ENCODE measurements at places on chromosomes 11 and 22.

DNA sequence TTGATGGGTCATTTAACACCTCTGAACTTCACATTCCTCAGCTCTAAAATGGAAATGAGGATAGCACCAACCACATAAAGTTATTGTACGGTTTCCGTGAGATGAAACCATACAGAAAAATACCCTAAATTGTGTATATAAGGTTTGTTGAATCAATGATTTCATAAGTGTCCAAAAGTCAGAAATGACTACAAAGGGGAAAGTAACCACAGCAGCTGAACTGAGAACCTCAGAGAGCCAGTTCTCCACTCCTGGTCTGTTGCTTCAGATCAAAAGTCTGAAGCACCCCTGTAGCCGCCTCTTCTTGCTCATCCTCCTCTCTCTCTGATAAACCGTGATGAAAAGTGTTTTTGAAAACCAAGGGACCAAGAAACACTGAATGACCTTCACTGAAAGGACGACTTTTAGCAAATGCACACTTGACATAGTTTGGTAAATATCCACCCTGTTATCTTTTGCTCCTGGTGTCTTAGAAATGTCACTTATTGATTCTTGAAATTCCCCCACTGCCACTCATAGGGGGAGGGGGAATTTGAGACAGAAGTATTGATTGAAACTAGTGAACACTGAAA is 194.5 kb downstream of the NAV2 start:
- no peak for DNase-seq

- DNase-seq, result no peak
These were observed 61.2 kb downstream of the CLPB start for GRCh38 chr11:72373163-72373562.

DNA sequence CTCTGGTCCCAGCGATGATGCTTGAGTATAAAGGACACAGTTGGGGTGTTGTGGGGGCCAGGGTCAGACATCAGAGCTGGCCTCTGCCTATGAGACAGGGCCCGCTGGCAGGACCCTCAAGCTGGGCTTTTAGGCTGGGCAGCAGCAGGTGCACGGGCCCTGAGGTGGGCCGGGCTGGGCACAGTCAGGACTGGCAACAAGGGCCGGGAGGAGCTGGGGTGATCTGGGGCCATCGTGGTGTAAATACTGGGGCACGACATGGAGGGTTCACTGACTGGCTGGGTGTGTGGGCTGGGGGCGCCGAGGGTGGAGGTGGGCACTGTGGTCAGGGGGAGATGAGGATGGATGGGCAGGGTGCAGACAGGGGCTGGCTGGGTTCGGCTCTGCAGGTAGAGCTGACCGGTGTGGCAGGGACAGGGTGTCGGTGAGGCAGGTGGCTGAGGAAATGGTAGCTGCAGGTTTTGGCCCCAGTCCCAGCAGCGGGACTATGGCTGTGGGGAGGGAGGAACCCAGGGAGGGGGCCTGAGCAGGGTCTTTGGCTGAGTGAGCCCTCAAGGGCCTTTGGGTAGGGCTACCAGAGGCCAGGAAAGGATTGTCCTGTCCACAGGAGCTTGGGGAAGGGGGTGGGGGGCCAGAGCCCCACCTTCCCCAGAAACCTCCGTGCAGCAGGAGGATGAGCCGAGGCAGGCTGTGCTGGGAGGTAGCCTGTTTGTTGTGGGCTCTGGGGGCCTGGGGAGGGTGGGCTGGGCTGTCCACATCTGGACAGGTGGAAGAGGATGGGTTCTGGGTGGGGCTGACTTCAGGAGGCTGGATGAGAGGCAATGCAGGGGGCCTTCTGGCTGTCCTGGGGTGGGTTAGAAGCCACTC is 81.4 kb downstream of the KCNQ1 start:
- no peak for DNase-seq

GRCh38 chr11:79173615-79174014 is 267.2 kb downstream of the TENM4 start:
- peak; percentile 33 for DNase-seq

- no peak for DNase-seq
These were observed 235.6 kb downstream of the KCNA4 start for GRCh38 chr11:29781268-29781667.

- DNase-seq, result no peak
These were observed 26.5 kb downstream of the GRAMD4 start for GRCh38 chr22:46646531-46647215.

- DNase-seq, result no peak
These were observed 404.6 kb upstream of the DDI1 start for GRCh38 chr11:103631841-103632240.

DNA sequence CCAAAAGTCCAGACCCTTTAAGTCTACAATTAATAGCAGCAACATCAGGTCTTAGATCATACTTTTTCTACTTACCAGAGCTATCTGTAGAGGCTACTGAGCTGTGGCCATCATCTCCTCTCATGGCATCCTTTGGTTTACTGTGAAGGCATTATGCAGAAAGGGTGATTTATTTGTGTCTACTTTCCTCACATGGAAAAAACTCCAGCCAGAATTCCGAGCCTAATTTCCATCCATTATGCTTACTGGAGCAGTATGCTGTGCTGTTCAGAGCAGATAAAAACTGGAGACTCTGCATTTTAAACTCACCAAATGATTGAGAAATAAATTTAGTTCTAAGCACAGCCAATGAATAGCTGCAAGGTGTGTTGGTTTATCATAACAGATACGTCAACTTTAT is 581.8 kb downstream of the ETS1 start:
- DNase-seq, result no peak

DNA sequence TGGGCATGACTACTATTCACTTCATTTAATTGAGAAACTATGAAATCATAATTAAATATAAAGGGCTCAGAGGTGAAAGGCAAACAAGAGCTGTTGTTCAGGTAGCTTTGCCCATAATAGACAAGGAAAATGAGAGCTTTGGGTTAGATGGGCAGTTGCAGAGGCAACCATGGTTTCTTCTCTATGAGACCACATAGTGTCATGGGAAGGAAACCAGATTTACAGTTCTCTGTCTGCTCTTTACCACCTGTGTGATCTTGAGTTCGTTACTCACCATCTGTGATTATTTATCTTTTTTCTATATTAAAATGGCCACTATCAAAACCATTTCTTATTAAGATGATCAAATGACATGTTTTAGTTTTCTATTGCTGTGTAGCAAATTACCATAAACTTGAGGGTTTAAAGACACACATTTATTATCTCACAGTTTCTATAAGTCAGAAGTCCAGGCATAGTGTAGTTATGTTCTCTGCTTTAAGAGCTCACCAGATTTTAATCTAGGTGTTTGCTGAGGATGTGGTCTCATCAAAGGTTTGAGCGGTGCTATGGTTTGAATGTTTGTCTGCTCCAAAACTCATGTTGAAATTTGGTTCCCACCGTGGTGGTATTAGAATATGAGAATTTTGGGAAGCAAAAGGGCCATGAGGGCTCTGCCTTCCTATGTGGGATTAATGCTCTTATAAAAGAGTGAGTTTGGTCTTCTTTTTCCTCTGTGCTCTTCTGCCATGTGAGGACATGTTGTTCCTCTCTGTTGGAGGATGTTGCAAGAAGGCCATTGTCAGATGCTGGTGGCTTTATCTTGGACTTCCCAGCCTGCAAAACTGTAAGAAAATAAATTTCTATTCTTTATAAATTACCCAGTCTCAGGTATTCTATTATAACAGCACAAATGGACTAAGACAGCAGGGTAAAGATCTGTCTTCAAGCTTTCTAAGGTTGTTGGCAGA is 38.2 kb downstream of the OR2AG2 start:
- DNase-seq, result no peak

DNA sequence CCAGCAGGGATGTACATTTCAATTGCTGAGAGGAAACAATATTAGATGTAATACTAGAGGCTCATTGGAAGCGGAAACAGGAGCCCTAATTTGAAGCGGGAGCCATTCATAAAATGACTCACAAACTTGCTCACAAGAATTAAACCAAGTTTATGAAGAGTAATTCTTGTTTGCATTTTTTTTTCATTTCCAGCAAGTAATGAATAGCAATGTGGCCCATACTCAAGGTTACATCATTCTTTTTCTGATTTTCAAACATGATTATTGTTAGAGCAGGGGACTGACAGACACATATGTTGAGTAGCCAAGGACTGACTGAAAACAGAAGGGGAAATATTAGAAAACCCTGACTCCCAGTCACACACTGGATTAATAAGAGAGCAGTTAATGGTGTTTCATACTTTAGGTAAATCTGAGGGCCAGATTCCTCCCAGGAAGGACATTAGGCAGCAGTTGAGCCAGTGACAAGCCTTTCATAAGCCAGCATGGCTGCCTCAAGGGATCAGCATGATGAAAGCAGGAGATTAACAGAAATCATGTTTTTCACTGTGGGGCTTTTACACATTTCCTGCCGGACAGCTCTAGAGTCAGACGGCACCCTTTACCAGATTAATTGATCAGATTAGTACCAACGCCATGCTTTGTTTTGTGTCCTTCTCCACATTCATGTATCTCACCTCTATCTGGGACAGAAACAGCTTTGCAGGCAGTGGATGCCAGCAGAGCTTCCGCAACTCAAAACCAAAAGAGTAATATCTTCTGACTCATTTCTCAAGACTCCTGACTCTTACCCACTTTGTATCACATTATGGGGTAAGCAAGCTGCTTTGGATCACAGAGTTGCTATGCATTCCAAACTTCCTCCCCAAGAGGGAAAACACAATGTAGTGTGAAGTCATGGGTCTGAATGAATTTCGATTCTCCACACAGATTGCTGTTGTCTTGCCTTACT is 831.6 kb downstream of the KCNA4 start:
- peak; percentile 86 for DNase-seq

DNA sequence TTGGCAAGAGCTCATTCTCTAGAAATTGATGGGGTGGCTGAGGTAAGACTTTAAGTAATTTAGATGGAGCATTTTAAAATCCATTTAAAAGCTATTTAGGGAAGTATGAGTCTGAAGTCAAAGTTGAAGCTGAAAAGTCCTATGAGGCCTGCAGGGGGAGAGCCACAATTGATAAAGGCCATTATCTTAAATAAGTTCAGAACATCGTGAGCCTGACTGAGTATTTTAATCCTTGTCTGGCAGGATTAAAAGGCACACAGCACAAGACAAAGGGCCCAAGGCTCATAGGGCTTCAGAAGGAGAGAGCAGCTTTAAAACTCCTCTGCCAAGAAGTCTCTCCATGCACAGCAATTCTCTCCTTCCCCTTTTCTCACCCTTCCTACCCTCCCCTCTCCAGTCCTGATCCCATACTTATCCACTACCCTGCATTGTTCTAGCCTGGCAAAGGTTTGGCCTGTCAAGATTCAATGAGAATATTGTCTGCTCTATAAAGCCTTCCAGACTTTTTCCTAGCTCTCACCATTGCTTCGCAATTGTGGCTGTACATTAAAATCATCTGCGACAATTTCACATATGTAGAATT is 1312.9 kb downstream of the FAM181B start:
- no peak for DNase-seq

GRCh38 chr22:47259990-47260389 is 497.5 kb downstream of the TBC1D22A start:
- DNase-seq, result no peak

GRCh38 chr11:97966901-97967300 is 1053.8 kb upstream of the CNTN5 start:
- no peak for DNase-seq

DNA sequence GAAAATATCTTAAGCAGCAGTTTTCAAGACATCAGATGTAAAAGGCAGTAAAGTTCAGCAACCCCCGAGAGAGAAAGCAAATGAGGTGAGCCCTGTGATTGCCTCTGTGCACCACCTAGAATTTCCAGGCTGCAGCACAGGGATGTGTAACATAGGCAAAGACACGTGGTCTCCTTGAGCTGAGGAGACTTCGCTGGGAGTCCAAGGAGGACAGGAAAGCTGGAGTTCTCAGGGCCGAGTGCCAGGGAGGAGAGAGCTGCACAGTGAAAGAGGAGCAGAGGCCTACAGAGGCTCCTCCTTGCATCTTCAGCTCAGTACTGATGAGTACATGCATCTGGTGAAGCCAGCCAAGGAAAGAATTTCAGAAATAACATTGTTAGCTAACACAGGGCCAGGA is 17.6 kb upstream of the TOLLIP start:
- no peak for DNase-seq

GRCh38 chr11:1106387-1106786 is 31.7 kb downstream of the MUC2 start:
- DNase-seq, result no peak

GRCh38 chr11:7060868-7061267 is 27.9 kb upstream of the RBMXL2 start:
- DNase-seq, result no peak

DNA sequence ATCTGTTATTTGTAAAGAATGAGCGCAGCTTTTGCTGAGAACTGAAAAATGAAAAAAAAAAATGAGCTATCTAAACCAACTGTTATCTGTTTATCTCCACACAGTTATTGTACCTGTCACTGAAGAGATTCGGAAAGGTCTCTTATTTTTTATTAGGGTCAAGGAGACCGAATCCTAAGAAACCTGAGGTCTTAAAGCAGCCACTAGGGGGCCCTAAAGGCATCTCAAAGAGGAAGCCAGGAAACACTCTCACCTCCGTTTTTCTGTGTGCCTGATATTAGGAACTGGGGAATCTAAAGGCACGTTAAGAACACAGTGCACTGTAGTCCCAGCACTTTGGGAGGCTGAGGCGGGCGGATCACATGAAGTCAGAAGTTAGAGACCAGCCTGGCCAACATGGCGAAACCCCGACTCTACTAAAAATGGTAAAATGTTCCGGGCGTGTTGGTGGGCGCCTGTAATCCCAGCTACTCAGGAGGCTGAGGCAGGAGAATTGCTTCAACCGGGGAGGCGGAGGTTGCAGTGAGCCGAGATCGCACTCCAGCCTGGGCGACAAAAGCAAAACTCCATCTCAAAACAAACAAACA is 3.5 kb upstream of the LARGE1 start:
- no peak for DNase-seq

- DNase-seq, result no peak
These were observed 273.9 kb downstream of the TBC1D22A start for GRCh38 chr22:47036352-47036751.

DNA sequence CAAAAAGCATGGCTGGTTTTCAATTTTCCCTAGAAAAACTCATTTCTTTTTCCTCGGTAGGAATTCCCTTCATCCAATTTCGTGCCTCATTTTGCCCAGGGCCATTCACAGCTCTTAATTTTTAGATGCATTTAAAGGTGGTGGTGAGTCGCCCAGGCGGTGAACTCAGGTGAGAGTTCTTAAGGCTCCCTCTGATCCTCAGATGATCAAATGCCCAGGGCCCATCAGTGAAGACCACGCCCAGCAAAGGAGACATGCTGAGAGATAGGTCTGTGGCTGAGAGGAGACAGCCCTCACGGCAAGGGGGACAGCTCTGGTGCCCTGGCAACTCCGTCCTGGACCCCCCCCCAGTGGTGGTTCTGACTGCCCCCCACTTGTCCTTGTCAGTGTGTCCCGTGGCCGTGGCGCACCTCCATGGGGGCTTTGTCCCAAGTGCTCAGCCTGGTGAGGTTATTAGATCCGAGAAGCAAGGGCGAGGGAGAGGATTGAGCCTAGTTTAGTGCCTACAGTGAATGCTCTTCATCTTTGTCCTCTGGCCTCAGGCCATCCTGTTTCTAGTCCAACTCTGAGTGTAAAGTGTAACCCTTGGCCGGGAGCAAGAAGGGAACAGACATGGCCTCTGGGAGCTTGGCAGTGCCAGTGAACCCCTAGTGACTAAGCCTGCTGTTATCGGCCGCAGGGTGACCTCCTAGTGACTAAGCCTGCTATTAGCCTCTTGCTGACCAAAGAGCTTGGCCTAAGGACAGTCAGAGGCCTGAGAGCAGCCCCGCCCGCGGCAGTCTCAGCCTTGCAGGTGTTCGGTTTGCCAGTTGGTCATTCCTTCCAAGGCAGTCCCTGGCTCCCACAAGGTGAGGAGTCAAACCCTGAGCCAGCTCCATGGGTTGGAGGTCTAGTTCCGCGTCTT is 83.5 kb downstream of the CTTN start:
- no peak for DNase-seq

- DNase-seq, result no peak
These were observed 274.8 kb downstream of the SOX6 start for GRCh38 chr11:16081382-16082094.
